ENCODE measurements at places on chromosomes 2 and 18.

GRCh38 chr2:98012561-98012991 lies 16.8 kb upstream of the TMEM131 start:
- DNase-seq, result no peak

GRCh38 chr2:84904717-84905174 lies 710 bp upstream of the TMSB10 start:
- DNase-seq, result no peak

DNA sequence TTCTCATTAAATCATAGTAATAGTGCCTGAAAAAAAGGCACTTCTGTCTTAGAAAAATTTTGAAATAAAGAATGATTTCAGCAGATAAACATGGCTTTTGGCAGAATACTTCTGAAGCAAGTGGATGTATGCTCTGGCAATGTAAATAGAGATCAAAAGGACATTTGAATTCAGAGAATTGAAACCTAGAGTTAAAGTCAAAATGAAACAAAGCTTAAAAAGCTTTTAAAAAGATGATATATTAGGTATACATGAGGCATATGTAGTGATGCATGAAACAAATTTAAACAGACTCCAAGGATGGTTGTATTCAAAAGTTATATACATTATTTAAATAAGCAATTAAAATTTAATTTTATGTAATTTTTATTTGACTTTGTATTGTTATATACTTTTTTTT lies 1344.5 kb upstream of the TMEFF2 start:
- DNase-seq, result no peak

DNA sequence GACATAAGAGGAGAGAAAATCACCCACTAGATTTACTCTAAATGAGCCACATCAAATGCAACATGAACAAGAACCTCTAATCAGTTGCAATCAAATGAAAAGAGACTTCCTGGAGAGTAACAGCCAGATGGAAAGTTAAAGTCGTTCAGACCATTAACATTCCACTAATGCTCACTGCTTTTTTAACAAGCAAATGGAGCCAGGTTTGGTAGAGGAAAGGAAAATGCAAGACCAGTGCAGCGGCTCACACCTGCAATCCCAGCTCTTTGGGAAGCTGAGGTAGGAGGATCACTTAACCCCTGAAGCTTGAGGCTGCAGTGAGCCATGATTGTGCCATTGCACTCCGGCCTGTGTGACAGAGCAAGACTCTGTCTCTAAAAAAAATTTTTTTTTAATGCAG lies 48.5 kb downstream of the CACNB4 start:
- no peak for DNase-seq

DNA sequence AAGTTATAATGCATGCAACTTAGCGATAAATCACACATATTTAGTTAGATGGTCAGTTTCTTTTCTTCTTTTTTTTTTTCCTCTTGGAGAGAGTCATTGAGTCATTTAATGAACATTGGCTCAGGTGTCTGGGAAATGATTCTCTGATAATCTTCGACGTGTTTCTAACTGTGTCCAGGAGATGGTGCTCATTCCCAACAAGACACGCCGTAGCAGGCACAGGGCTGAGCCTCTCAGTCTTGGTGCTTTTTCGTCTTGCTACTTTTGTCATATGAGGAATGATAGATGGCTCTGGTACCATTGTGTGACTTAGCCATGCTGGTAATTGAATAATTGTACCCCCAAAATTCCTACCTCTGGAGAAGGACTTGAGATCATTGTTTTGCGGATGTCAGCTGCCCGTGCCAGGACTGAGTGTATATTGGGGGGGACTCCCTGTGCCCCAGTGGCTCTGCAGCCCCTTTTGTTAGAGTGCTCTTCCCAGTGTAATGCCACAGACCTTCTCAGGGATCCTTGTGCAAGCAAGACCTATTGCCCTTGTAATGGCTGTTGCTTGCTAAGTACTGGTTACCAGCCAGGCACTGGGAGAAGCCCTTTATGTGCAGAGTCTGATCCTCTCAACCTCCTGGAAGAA lies 107.6 kb upstream of the CYRIA start:
- DNase-seq, result peak; percentile 10

GRCh38 chr2:134583997-134584520 lies 134.7 kb downstream of the TMEM163 start:
- DNase-seq, result no peak
